ENCODE measurements at places on chromosomes 7 and 10.

GRCh38 chr7:137968890-137969289 is 33.0 kb downstream of the CREB3L2 start:
- no peak for DNase-seq

GRCh38 chr7:107194052-107194451 is 25.2 kb downstream of the HBP1 start:
- no peak for DNase-seq

- DNase-seq: no peak
Measured at GRCh38 chr7:157292770-157293412, 43.9 kb upstream of the DNAJB6 start.

DNA sequence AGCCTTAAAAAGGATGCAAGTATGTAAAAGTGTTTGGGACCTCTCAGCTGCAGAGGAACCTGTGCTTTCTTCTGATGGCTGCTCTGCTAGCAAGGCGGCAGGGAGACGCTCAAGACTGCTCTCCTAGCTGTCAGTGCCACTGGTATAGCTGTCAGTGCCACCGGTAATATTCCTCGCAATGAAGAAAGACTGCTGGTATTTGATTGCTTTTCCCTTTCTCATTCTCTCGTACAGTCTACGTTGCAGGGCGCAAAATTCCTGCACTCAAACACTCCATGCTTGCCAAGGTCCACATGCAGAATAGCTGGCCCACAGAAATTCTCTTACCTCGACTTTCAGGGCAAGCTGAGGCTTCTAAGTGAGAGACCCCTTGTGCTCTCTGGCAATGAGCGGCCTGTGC is 432.6 kb upstream of the KLF6 start:
- no peak for DNase-seq

DNA sequence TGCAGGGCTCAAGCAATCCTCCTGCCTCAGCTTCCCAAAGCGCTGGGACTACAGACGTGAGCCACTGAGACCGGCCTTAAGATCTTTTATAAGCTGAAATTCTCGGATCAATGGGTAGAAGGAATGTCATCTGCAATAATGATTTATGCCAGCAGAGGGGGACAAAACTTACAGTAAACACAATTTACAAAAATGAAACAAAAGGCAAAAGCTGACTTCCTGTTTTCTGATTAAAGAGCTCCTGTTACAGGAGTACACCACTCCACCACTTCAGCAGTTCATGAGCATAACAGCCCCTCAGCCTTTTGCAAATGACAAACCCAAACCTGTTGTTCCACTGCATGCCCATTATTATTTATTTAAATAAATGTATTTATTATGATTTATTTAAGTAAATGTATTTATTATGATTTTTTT is 88.5 kb upstream of the ATP6V0A4 start:
- DNase-seq: no peak

GRCh38 chr10:25555865-25556264 is 378.2 kb upstream of the MYO3A start:
- DNase-seq: no peak

DNA sequence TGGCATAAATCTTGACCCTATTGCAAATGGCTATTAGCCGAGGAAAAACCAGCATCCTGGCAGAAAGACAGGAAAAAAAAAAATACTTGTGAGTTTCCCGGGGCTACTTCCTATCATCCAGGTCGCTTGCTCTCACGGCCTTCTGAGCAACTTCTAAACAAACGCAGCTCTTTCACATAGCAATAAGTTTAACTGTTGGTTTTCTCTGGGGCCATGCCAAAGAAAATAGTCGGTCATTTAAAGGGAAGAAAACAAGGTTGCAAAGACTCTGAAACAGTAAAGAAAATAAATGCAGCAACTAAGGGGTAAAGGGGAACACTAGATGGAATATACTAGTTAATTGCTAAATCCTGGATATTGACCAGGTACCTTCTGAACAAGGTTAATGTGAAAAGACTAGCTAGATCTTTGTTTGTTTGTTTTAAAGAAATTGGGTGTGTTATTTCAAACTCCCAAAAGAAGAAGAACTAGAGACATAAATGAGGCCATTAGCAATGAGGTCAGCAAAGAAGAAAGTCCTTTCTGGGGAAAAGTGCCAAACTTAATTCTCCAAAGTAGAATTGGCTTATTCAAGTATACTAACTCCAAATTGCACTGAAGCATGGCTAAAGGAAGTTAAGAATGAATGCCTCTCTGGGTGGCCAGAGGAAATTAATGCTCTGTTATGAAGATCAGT is 54.2 kb downstream of the SLC39A12 start:
- no peak for DNase-seq

DNA sequence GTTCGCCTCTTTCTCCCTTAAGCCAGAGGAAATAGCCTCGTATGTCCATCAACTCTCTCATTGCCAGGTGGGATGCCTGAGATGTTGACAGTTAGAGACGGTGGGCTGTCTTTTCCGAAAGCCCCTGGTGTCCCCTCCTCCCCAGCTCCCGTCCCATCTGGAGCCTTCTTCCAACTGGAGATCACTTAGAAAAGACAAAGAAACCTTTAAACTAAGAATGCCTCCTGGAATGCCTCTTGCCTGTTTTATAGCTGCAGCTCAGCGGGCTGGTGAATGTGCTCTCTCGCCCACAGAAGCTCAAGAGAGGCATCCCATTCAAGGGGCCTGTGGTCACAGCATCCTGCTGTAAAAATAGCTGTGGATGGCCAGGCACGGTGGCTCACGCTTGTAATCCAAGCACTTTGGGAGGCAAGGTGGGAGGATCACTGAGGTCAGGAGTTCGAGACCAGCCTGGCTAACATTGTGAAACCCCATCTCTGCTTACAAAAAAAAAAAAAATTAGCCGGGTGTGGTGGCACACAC is 5.2 kb upstream of the MYL10 start:
- DNase-seq: no peak

DNA sequence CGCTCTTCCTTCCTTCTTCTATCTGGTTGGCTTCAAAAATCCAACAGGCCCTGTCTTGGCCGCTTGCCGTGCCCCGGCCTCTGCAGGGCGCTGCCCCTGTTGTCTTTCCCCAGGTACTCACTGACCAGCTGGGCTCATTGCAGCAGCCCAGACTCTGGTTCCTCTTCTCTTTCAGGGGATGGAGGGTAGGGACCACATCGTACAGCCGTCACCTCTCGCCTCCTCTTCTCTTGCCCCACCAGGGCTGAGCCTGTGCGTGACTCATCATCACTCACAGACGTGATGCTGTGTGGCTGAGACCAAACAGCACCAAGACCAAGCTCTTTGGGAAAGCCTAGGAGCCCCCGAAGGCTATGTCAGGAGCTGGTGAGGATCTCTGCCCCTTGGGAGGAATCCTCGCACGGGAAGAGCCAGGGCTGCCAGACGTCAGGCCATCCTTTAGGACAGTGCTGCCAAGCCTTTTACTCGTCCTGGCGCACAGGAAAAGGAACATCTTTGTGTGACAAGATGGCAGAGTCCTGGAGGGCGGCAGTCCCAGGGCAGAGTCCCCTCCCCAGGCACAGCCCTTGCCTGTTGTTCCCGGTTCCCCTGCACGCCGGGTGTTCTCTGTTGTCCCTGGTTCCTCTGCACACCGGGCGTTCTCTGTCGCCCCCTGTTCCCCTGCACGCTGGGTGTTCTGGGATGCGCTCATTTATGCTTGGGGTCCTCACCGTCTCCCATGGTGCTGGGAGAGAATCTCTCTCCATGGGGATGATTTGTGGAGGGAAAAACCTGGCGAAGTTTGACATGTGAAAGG is 188.5 kb upstream of the SHH start:
- no peak for DNase-seq

DNA sequence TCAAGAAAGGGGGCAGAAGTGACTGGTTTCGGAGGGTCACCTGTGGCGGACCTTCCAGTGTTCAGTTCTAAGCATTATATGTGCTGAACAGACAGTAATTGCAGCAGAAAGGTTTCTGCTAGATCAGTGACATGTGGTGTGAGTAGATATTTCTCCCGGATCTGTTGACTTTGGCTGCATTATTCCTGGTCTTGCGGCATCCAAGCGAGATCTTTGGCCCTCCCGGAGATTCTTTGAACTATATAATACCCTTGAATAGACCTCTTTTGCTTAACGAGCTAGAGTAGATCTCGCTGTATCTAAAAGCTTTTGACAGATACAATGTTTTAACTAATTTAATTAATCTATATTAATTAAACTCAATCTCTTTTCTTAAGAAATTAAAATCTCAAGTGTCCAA is 99.8 kb downstream of the PTN start:
- DNase-seq: no peak

- no peak for DNase-seq
Measured at GRCh38 chr10:70461397-70462348, 16.9 kb upstream of the PALD1 start.

DNA sequence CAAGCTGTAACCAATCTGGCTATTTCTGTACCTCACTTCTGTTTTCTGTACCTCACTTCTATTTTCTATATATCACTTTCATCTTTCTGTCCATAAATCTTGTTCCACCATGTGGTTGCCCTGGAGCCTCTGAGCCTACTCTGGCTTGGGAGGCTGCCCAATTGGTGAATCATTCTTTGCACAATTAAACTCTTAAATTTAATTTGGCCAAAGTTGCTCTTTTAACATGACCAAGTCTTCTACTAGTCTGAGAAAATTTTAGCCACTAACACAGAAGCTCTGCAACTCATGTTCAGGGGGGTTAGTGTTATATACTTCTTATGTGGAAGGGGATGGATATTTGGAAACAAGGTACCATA is 503.5 kb downstream of the KIF20B start:
- no peak for DNase-seq

- DNase-seq: no peak
Measured at GRCh38 chr10:100985336-100985735, 2.0 kb downstream of the MRPL43 start.

DNA sequence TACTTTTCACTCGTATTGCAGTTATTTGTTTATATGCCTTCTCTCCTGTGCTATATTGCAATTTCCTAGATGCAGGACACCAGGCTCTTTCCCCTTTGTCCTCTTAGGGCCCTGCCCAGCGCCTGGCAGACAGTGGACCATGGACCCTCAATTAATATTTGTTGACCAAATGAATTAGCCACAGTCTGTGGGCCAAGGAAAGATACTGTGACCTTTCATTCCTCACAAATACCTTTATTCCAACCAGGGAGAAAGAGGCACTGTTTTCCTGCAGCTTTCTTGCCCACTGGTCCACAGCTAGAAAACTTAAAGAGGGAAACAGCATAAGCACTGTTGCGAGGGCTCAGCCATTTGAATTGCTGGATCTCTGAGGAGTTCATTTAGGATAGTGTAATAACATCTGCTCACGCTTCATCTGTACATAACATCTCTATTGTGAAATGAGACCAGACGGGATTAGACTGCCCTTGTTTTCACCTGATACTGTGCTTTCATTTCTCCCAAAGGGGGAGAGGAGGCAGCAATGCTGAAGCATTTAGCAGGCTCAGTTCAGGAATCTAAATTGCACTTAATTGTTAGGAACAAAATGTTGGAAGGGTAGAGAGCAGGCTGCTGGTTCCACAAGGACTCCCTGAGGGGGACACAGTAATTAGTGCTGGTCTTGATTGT is 46.7 kb downstream of the TNS3 start:
- no peak for DNase-seq

- no peak for DNase-seq
Measured at GRCh38 chr10:29635711-29636144, 957 bp upstream of the SVIL start.

GRCh38 chr7:80524693-80525092 is 12.8 kb upstream of the GNAT3 start:
- no peak for DNase-seq

GRCh38 chr10:75108684-75109458 is 2.6 kb upstream of the SAMD8 start:
- no peak for DNase-seq

- DNase-seq: no peak
Measured at GRCh38 chr10:84179059-84179710, 5.6 kb downstream of the GPR15LG start.

GRCh38 chr7:45026984-45027773 is 27.2 kb downstream of the CCM2 start:
- no peak for DNase-seq

DNA sequence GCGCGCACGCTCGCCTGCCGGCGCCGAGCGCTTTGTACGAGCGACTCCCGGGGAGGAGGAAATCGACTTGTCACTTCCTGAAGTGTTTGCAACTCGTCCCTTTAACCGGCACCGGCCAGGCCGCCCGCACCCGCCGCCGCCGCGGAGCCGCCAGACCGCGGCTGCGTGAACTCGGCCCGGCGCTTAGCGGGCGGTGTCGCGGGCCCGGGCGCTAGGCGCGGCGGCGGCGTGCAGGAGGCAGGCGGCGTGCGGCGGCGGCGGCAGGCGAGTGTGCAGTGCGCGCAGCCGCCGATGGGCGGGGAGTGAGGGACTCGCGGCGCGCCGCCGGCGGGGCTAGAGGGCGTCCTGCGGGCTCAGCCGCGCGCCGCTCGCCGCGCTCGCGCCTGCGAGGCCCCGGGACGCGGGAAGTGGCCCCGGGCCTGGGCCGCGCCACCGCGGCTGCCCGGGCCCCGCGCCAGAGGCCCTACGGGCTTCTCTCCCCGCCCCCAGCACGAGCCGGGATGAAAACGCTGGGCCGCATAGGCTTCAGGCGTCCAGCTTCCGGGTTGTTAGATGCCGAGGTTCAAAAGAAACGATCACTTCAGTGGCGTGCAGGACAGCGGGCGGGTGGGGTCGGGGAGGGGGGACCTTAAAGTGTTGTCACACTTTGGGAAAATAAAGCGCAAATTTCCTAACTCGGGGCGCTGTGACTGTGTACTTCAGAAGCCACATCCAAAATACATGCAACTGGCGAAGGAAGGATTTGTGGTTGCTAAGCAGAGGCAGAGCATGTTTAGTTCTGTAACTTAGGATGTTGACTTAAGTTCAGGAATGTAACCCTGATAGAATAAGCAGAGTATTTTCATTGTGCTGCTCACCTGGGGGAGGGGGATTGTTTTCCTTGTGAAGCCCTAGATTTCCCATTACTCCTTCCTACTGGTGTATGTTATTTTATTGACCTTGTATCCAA is at the start of gene FAM53B:
FAM53B (minus strand) TSS at position 277 of the 949 bp plus-strand sequence. CDS start 37,665 bp downstream, outside the sequence.
- DNase-seq: peak; percentile 44

DNA sequence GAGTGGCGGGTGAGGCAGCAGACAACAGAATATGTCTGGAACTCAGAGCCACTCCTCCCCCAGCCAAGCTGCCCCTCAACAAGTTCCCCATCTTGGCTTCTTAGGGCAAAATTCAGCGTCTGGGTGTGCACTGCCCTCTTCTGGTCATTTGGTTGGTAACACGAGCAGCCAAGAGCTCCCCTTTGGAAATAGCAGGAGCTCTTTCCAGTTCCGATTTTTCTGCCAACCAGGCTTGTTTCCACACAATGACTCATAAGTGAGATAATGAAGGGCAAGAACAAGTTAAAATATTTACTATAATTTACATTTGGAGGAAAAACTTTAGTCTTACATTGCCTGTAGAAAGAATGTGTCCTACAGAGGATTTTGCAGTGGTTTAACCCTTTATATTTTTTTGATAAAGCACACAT is 70.5 kb downstream of the ADCYAP1R1 start:
- no peak for DNase-seq

GRCh38 chr10:132681858-132682755 is 103.8 kb downstream of the NKX6-2 start:
- no peak for DNase-seq

Data from activated CD8-positive, alpha-beta memory T cell treated with anti-CD3 and anti-CD28 coated beads for 1 hour (primary cell).